Right lobe of liver (tissue), 6 donors: ENCODE measurements at places on chromosomes 1 and 21.

DNA sequence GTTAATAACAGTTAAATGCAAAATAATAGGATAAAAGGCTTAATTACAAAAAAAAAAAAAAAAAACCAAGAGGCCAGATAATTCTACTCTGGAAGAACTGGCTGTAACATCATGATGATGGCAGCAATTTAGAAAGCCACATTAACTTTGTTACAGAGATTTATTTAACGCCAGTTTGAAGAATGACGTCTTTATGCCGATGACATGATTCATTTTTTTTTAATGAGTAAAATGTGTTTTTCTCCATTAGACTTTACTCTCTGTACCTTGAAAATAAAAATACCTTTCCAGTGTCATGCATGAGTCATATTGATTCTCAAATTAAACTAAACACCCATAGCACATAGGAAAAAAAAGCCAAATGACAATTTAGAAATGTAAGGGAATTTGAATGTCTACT is 226.1 kb downstream of the RGS7 start:
- DNase-seq, result no peak

DNA sequence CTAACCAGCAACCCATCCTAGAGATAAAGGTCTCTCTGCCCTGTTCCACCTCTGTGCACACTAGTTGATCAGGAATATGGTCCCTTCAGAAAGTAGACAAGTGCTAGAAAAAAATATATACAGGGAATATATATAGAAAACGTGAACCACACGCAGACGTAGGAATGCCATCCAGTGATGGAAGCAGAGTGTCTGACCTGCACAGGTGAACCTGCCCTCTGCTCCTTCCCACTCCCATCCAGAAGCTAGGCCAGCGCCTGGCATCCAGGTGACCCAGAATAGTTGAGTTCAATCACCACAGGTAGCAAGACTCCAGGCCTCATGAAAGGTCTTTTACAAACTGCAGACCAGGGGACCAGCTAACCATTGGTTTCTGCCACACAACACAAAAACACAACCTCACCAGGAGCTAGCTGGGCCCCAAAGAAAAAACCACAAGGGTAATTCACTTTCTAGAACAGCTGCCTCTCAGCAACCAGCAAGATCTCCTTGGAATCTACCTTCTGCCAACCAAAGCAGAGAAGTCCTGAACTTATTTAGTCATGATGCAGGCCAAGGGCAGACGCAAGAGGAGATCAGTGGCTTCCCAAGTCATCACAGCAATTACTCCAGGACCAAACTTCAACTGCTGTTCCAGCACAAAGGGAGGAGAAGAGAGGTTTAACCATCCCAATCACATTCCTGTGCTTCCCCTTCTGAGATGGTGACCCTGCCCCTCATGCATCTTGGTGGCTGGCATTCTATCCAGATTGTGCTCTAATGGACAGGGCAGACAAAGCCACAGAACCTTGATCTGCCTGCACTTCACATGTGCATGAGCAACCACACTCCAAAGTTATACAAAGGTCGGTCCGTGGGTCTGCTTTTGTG is 53.0 kb downstream of the GPR161 start:
- DNase-seq, result no peak

- DNase-seq, result no peak
Measured at GRCh38 chr1:109947582-109948284, 36.8 kb upstream of the AHCYL1 start.

DNA sequence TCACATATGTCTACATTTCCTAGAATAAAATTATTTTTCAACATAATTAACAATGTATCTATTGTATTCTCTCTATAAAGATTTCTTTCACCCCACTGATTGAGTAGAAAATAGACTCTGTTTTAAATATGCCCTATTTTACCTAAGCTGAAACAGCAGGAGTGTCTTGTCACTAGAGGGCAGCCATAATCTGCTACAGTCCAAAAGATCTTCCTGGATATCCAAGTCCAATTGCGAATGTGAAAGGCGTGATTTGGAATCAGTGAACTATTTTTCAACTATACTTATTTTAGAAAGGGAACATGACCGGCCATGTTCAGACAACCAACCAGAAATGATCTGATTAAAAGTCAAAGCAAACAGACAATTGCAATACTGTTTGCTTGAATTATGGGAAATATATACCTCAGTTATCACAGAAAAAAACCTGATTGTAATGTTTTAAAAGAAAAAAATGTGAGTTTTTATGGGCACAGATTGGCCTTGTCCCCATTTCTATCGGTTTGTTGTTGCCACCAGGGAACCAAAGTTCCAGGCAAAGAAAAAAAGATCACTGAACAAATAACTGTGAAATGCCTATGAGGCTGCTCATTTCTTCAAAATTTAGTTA is 1211.0 kb upstream of the ADGRL4 start:
- DNase-seq, result no peak

DNA sequence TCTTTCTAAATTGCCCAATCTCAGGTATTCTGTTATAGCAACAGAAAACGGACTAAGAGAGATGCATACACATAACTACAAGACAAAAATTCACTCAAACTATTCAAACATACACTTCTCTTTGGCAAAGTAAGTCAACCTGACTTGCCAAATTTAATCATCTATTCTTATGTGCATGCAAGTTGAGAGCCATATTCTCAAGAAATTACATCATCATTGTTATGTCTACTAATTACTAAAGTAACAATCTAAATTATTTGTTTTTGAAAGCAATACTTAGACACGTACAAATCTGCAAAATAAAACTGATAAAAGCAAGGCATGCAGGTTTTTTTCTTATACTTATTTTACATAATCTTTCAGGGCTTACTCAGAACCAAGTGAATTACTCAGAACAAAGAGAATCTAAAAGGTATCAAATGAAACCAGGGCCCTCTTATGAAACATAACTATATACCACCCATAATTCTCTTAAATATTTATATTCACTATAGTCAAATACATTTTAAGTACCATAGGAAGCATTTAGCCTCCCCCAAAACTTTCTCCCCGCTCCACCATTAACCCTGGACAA is 62.3 kb downstream of the HLCS start:
- no peak for DNase-seq

- DNase-seq, result no peak
Measured at GRCh38 chr1:20361805-20362381, 71.2 kb downstream of the VWA5B1 start.

DNA sequence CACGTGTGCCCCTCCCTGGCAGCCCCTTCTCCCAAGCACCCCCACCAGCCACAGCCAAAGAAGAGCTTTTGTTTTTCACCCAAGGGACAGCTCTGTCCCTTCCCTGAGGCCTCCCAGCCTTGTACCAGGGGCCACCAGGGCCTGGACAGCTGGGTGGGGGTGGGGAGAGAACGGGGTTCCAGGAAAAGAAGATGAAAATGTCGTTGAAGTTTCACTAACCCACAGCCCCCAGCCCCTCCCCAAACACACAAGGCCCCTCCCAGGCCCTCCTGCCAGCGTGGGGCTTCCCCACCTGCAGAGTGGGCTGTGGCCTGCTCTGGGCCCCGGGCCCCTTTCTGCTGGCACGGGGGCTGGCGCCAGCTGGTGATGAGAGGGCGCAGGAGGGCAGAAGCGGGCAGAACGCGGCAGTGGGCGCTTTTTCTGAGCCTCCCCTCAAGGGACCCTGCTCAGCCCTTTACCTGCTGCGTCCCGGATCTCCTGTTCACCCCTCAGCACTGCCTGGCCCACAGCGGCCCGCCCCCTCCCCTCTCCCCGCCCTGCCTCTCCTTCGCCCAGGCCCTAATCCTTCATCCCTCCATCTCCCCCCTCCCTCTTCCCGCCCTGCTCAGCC is 5.5 kb upstream of the ANKRD65 start:
- no peak for DNase-seq

DNA sequence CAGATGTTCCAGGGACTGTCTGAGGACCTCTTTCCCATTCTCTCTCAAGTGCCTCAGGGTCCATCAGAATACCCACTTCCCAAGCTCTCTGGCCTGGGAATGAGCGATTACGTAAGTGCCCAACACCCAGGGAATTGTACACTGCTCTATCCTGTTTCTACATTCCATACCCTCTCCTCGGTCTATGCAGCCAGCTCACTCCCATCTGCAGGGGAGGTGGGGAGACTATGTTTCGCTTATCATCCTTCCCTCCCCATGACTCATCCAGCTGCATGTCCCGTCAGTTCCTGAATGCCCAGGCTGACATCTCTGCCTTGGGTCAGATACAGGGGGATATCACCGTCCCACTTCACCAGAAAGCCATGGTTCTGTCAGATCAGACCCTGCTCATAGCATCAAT is 34.5 kb upstream of the CD1D start:
- DNase-seq, result no peak

DNA sequence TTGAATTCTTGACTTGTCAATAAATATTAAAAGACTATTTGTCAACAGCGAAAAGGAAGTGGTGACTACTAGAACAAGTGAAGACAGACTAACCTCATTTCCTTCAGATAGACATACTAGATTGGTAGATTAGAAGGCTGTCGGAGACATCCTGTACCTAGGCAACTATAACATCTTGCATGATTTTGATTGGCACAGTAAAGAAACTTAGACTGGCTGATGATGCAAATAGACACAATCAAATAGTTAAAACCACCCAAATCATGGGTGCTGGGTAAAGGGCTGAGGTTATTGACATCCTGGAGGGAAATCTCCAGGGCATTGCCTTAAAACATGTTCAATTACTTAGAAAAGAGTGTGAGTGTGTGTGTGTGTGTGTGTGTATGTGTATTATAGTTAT is 85.9 kb upstream of the EDEM3 start:
- DNase-seq, result no peak

DNA sequence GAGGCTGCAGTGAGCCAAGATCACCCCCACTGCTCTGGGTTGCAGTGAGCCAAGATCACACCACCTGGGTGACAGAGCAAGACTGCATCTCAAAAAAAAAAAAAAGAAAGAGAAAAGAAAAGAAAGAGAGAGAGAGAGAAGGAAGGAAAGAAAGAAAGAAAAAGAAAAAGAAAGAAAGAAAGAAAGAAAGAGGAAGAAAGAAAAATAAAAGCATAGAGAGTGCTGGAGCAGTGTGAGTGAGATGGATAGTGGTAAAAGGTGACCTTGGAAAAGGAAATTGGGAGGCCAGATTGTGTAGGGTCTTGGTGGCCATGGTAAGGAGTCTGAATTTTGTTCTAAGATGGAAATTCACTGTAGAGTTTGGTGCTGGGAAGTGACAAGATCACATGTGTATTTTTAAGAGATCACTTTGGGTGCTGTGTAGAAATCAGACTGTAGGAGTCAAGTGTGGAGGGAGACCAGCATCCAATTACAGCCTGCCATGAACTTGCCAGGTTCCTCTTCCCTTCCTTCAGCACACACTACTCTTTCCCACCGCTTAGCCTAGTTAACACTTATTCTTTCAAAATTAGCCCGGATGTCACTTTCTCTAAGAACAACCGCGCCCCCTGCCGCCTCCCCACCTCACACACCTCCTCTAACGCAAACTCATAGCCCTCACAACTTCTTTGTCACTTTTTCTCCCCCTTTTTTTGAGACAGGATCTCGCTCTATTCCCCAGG is 17.9 kb downstream of the MTX1 start:
- DNase-seq, result peak; percentile 67

GRCh38 chr1:6056572-6056948 is 10.9 kb downstream of the KCNAB2 start:
- no peak for DNase-seq

GRCh38 chr1:35390600-35391494 is 122.3 kb downstream of the ZMYM4 start:
- DNase-seq, result no peak
